ENCODE measurements at places on chromosomes 1 and 21.

GRCh38 chr1:181255270-181255929 is 166.9 kb downstream of the IER5 start:
- DNase-seq: no peak

GRCh38 chr1:38053416-38054091 is 7.0 kb upstream of the POU3F1 start:
- no peak for DNase-seq

- DNase-seq: no peak
These were observed 244.6 kb upstream of the DMRTA2 start for GRCh38 chr1:50667710-50668356.

GRCh38 chr21:24829397-24829796 is 777.9 kb downstream of the MRPL39 start:
- no peak for DNase-seq
